ENCODE measurements at places on chromosomes 12 and 14. TPM values are rescaled to one million over a fixed set of nuclear protein-coding genes. Genes with fewer than 3 reads are reported as not detected.

CCDC175 gene
- total RNA-seq = not detected

APOF gene
- not detected for total RNA-seq

SCARB1 gene
- 63.1 TPM for total RNA-seq

RIMBP2 gene
- not detected for total RNA-seq

NEDD8 gene
- total RNA-seq = 189 TPM

FLRT2 gene
- 12.1 TPM for total RNA-seq

C14orf180 gene
- total RNA-seq = not detected

KRT85 gene
- not detected for total RNA-seq

STYK1 gene
- 2.3 TPM for total RNA-seq

RERG gene
- 0.26 TPM for total RNA-seq

NRXN3 gene
- 1.8 TPM for total RNA-seq

GDF3 gene
- total RNA-seq = not detected

HELB gene
- 1.3 TPM for total RNA-seq

PRH2 gene
- 0.48 TPM for total RNA-seq

CLEC6A gene
- total RNA-seq = not detected

GLT8D2 gene
- 13.1 TPM for total RNA-seq

CRY1 gene
- 12.3 TPM for total RNA-seq

GMFB gene
- total RNA-seq = 60.2 TPM

EPYC gene
- not detected for total RNA-seq

SIX1 gene
- total RNA-seq = 2.4 TPM

CCDC196 gene
- not detected for total RNA-seq

DBX2 gene
- total RNA-seq = not detected

LYSET gene
- total RNA-seq = 9.8 TPM

CHURC1 gene
- 38.7 TPM for total RNA-seq

GLT1D1 gene
- not detected for total RNA-seq

C12orf54 gene
- not detected for total RNA-seq

STAB2 gene
- total RNA-seq = not detected

OVCH1 gene
- total RNA-seq = 0.08 TPM

MYH6 gene
- total RNA-seq = not detected

PIWIL1 gene
- total RNA-seq = not detected

Measured in epithelial cell of alveolus of lung (primary cell).